ENCODE measurements at places on chromosomes 4 and X. TPM values are rescaled to one million over a fixed set of nuclear protein-coding genes. Genes with fewer than 3 reads are reported as not detected.

DNA sequence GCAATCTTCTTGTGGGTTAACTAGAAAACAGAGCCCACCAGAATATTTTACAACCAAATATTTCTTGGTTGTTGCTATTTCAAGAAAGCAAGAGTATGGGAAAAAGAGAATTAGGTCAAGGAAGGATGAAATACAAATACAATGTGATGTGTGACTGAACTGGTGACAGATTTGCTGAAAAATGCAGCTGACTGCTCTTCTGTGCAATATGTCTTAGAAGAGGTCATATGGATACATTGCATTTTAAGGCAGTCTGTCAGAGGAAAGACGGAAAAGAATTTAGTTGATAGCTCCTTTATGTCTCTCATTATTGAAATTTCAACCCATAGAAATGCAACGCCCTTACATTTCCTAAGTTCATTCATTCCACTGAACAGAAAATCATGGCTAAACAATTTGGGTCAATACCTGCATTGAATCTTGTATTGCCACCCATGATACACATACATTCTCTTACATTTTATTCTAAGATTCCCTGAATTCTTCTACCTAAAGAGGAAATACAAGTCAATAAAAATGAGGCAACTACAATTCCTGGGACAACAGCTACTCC lies 423.1 kb downstream of the ADAM29 start:
- no peaks in the 10 kb centered on the region for H3K4me1 ChIP-seq
- no peak for DNase-seq
- H3K27me3 ChIP-seq, result no peaks in the 10 kb centered on the region
- no peak overlapping the region for H3K27ac ChIP-seq
- no peaks in the 10 kb centered on the region for H3K36me3 ChIP-seq

DNA sequence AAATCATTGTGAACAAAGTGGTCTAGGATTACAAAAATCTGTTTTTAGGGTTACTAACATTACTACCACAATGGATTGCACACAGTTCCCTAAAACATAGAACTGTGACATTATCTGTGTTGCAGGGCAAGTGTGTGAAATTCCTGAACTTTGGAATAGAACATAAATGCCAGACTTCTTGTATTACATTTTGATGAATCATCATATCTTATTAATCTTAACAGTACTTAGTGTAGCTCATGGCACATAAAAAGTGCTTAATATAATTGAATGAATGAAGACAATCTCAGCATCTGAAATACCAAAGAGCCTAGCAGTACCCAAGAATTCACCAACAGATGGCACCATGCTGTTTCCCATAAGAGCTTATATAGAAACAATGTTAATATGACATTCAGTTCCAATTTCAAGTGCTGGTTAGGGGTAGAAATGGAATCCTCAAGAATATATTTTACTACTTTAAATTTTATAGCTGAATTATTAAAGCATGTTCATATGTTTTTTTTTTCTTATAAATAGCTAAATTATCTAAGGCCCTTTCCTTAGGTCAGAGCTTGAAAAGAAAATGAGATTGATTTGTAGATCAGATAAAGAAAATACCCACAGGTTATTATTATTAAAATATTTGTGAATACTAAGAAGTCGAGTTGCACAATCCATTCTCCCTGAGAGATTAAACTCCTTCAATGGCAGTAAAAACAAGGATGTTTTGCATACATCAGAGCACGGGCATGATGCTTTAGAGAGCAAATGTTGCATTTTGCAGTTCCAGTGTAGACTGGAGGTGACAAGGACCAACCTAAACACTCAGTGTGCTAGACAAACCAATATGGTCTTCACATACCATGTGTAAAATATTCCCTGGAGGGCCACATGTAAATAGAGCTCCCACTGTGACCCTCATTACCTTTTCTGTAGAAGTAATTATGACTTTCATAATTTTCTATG lies 25.7 kb upstream of the SHISA3 start:
- no peaks in the 10 kb centered on the region for H3K36me3 ChIP-seq
- H3K27me3 ChIP-seq, result peaks cover 13% of the 10 kb centered on the region
- no peak for DNase-seq
- H3K4me3 ChIP-seq, result no peak overlapping the region

DNA sequence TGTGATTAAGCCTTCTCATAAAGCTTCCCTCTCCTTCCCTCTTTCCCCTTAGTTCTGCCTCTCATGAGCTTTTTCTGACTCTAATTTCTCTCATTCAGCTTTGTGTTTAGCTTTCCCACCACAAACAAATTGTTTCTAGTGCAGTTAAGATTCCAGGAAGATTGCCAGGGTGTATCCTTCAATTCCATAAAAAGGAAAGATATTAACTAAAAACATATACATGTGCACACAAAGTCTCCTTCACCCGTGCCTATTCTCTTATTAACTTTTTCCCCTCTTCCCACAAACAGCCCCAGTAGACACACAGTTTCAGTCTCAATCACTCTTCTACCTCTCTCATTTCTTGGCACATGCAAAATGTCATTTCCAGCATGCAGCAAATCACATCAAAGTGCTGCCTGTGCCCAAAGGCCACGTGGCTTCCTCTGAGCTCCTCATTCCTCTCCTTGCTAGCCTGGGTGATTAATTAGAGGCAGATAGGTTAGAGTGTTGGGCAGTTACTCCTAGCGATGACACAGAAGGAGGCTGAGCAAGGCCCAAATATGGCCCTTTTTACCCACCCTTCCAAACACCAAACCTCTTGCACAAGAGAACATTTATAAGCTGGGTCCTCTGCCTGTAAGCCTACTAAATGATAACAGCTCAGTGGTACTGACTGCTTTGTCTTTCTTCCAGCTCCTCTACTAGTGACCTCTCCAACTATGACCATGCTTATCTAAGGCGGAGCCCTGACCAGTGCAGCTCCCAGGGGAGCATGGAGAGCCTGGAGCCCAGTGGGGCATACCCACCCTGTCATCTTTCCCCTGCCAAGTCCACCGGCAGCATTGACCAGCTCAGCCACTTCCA lies 159.6 kb downstream of the SOWAHB start:
- H3K27ac ChIP-seq, result no peak overlapping the region
- no peak for DNase-seq
- peaks cover 25% of the 10 kb centered on the region for H3K27me3 ChIP-seq
- no peaks in the 10 kb centered on the region for H3K36me3 ChIP-seq
- peaks cover 5% of the 10 kb centered on the region for H3K4me1 ChIP-seq
- no peak overlapping the region for H3K4me3 ChIP-seq

- no peaks in the 10 kb centered on the region for H3K36me3 ChIP-seq
- DNase-seq, result no peak
- H3K4me3 ChIP-seq, result no peak overlapping the region
- H3K27ac ChIP-seq, result no peak overlapping the region
- H3K27me3 ChIP-seq, result no peaks in the 10 kb centered on the region
- no peaks in the 10 kb centered on the region for H3K4me1 ChIP-seq
Observed at GRCh38 chrX:84339507-84340364, 151.7 kb upstream of the RPS6KA6 start.

DNA sequence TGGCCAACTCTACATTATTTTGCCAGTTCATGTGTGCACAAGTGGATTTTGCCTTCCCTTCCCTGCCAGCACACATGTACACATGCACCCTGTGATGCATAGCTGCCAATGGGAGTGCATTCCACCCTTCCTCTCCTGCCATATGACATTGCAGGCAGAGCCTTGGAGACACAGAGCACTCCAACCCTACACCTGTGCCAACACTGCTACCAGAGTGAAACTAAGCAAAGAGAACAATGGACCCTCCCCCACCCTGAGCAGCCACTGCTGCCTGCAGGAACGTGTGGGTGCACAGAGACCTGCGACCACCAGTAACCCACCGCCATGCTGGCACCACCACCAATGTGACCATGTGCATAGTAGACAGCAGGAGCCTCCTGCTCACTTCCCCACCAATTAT lies 78.4 kb downstream of the ITM2A start:
- no peak overlapping the region for H3K27ac ChIP-seq
- H3K27me3 ChIP-seq, result no peaks in the 10 kb centered on the region
- no peak for DNase-seq
- H3K4me1 ChIP-seq, result peaks cover 12% of the 10 kb centered on the region
- peaks cover 1% of the 10 kb centered on the region for H3K36me3 ChIP-seq

DNA sequence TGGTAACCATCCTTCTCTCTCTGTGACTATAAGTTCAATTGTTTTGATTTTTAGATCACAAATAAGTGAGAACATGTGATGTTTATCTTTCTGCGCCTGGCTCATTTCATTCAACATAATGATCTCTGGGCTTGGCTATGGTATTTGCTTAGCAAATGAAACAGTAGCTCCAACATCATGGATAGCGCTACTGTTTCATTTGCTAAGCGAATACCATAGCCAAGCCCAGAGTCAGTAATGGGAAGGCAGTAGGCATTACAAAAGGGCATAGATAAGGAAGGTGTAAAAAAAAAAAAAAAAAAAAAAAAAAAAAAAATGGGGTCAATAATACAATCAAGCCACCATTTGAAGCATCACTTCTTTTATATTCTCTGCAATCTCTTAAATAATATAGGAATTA lies 469.0 kb upstream of the ATOH1 start:
- no peak for DNase-seq
- no peaks in the 10 kb centered on the region for H3K27me3 ChIP-seq
- H3K4me1 ChIP-seq, result no peaks in the 10 kb centered on the region
- no peaks in the 10 kb centered on the region for H3K36me3 ChIP-seq
- H3K27ac ChIP-seq, result no peak overlapping the region

DNA sequence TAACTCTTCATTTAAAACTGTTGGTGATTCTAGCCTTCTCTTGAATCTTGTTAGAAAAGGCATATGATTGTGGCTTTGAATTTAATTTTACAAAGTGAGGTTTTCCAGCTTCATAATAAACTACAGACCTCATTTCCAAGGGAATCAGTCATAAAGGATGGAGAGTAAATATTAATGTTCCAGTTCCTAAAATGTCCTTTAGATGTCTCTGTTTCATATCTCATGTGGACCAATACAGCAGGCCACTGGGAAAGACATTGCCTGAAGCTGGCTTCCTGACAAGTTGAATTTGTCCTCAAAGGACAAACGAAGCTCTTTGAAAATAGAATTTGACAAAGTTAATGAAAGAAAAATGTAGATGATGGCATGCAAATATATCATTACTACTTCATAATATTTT lies 125.4 kb downstream of the ZNF330 start:
- H3K27ac ChIP-seq, result no peak overlapping the region
- peaks cover 14% of the 10 kb centered on the region for H3K27me3 ChIP-seq
- DNase-seq, result no peak
- no peak overlapping the region for H3K4me3 ChIP-seq

- peak within 1 kb of the TSS; percentile 93 for H3K27ac ChIP-seq
- H3K4me1 ChIP-seq, result peaks cover 28% of the 10 kb centered on the region
- DNase-seq, result peak; percentile 57
- no peaks in the 10 kb centered on the region for H3K27me3 ChIP-seq
Observed at GRCh38 chrX:154019633-154020528, at the start of gene IRAK1. TSS of gene IRAK1 (minus strand) at chrX:154019902. CDS start at chrX:154019812, 90 bp downstream.

The PSMD10 gene
- total RNA-seq, result 31.1 TPM

The ENPEP gene
- 0.93 TPM for total RNA-seq

The DAPP1 gene
- total RNA-seq, result 25.3 TPM

The ANTXR2 gene
- total RNA-seq, result 52.0 TPM

All from activated CD8-positive, alpha-beta memory T cell treated with anti-CD3 and anti-CD28 coated beads, Interleukin-2, amount 10 ng/mL, durations not matched to agents 7 days and 5 days (primary cell).